ENCODE measurements at places on chromosomes 6 and 20.

DNA sequence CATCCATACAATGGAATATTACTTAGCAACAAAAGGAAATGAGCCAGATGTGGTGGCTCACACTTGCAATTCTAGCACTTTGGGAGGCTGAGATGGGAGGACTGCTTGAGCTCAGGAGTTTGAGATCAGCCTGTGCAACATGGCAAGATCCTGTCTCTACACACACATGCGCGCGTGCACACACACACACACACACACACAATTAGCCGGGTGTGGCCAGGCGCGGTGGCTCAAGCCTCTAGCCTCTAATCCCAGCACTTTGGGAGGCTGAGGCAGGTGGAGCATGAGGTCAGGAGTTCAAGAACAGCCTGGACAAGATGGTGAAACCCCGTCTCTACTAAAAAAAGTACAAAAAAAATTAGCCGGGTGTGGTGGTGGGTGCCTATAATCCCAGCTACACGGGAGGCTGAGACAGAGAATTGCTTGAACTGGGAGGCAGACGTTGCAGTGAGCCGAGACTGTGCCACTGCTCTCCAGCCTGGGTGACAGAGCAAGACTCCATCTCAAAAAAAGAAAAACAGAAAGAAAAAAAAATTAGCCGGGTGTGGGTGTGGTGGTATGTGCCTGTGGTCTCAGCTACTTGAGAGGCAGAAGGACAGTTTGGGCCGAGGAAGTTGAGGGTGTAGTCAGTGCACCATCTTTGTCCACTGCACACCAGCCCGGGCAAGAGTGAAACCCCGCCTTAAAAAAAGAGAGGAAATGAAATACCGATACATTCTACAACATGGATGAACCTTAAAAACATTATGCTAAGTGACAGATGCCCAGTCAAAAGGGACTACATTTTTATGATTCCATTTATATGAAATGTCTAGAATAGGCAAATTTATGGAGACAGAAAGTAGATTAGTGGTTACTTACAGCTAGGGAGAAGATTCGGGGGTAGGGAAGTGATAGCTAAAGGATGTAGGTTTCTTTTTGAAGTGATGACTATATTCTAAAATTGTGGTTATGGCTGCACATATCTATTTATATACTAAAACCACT, 52.5 kb downstream of the RBL1 start:
- DNase-seq: peak; percentile 16

- DNase-seq: no peak
Measured at GRCh38 chr20:6746901-6747609, 20.4 kb upstream of the BMP2 start.

GRCh38 chr6:108027594-108027993, 46.9 kb downstream of the OSTM1 start:
- DNase-seq: no peak

- DNase-seq: no peak
Measured at GRCh38 chr6:38775870-38776269, 60.8 kb downstream of the DNAH8 start.

GRCh38 chr20:44703183-44703925, 11.8 kb upstream of the CCN5 start:
- no peak for DNase-seq

DNA sequence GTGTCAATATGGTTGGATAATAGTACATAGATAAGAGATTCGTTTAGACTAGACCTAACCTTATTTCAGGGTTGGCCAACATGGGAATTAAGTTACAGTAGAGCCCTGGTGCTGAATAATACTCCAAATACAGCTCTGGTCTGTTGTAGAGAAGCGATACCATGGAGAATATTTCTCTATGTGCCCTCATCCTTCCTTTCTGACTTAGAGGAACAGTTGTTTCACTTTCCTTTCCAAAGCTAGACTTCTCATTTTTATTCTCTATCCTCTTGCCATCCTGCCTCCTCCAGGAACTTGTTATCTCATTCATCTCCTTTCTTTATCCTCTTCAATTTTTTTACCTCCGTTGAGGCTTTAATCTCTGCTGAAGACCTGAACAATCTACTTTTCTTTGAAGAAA, 68.9 kb downstream of the EDN1 start:
- no peak for DNase-seq

GRCh38 chr6:106783640-106784566, 154.5 kb downstream of the QRSL1 start:
- no peak for DNase-seq

- DNase-seq: no peak
Measured at GRCh38 chr6:52704060-52704459, 33.1 kb downstream of the TMEM14A start.

GRCh38 chr6:37812841-37813240, 6.7 kb upstream of the ZFAND3 start:
- peak; percentile 11 for DNase-seq

DNA sequence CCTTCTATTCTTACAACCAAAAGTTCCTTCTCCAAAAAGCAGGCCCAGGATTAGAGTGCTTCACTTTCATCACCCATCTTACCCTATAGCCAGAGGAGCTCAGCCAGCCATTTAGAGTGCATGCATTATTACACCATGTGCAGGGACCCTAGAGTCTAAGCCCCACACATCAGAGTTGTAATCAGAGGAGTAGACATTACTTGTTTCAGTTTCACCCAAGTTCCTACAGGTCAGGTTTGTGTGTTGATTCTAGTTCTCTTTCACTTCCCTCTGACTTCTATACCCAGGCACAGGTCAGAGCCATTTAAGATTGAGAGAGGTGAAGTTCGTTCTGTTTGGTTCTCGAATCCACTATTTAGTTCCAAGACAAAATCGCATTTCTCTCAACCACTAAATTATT, 16.3 kb upstream of the ARFGEF3 start:
- DNase-seq: no peak

GRCh38 chr6:125097186-125097585, 56.4 kb upstream of the TPD52L1 start:
- DNase-seq: no peak

- no peak for DNase-seq
Measured at GRCh38 chr6:108591040-108591816, 30.5 kb downstream of the FOXO3 start.

GRCh38 chr6:167495506-167496401, 170.9 kb downstream of the TTLL2 start:
- no peak for DNase-seq

DNA sequence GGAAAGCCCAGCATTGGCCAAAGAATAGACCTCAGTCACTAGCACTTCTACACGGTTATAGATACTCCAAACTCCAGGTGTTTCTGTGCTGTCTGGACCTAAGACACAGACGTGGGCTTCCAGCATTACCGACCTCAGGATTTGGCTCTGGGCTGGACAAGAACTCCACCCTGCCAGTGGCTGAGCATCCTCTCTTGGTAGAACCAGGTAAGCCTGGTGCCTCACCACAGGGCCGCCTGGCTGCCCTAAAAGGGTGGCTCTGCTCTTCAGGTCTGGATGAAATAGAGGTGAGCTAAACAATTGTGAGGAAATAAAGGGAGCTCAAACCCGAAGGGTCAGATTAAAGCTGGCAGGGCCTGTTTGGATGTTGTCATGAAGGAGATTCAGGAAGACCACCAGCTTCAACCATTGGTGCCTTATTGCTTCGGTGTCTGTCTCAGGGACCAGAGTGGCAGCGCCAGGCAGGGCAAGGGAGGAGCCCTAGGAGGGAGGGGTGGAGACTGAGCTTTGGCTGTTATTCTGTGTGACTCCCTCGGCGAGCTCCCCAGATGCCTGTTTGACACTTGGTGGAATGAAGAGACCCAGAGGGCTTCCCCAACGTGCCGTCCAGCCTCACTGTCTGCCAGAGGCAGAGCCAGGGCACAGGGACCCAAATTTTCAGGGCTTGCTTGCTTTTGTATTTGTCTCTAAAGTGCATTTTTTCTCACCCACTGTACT, 8.6 kb downstream of the SYNDIG1 start:
- DNase-seq: no peak

- peak; percentile 30 for DNase-seq
Measured at GRCh38 chr6:42294759-42295158, 77.1 kb upstream of the MRPS10 start.

DNA sequence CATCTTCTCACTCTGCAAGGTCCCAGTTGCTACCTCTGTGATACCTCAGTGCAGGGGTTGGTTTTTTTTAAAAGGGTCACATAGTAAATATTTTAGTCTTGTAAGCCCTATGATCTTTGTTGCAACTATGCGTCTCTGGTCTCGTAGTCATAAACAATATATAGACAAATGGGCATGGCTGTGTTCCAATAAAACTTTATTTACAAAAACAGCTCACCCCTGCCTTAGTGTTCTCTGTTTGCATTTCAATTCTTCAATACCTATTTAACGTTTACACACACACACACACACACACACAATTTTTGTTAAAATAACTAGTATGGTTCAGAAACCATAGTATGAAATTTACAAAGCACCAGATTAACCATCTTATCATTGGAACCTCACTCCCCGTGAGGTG, 216.8 kb downstream of the PREX1 start:
- no peak for DNase-seq

GRCh38 chr6:139539852-139540251, 165.4 kb upstream of the CITED2 start:
- no peak for DNase-seq

GRCh38 chr6:30935018-30935417, 3.0 kb upstream of the SFTA2 start:
- DNase-seq: no peak

DNA sequence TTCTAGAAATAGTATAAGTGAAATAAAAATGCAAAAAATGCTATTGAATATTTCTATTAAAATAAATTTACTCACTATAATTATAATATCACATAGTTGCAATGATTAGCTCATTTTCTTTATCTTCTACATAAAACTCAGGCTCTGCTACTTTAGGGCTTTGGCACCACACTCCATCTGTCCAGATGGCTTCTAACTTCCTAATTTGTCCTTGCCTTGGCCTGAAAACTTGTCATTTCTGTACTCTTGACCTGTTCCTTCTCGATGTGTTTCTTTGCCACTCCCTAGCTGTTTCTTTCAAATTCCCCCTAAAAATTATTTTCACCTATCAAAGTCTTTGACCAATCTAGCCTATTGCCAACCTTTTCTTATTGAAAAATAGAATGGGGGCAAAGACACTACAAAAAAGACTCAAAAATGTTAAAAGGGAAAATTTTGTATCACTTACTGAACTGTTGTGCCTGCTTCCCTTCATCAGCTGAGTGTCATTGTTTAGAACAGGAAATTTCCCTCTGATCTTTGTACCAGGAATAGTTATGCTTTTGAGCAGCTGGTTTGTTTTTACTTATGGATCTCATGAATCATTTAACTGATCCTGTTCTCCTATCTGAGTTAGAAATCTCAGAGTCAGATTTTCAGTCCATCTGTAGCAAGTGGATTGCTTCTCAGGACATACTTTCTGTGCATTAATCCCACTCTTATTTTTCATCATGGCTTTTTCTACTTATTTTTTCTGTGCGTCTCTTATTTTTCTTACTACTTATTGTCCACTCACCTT, 279.2 kb upstream of the CNR1 start:
- DNase-seq: no peak

- DNase-seq: no peak
Measured at GRCh38 chr6:108531332-108531731, 29.4 kb upstream of the FOXO3 start.

- DNase-seq: no peak
Measured at GRCh38 chr20:5171064-5171789, 44.4 kb downstream of the CDS2 start.

DNA sequence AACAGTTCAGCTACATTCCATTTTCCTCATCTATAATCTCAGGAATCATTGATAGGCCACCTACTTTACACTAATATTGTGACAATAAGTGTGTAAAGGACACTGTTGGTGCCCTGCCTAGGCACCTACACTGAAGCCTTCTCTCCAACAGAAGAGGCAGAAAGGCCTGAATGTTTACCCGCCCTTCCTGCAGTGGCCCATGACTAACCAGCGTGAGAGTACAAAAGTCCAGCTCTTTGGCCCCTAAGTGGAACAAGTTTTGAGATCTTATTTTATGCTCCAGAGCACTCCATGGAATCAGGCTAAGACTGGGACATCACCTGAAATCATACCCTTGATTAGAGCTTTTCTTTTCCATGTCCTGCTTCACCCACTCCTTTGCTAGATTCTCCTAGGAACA, 359.7 kb downstream of the ARHGAP18 start:
- no peak for DNase-seq

DNA sequence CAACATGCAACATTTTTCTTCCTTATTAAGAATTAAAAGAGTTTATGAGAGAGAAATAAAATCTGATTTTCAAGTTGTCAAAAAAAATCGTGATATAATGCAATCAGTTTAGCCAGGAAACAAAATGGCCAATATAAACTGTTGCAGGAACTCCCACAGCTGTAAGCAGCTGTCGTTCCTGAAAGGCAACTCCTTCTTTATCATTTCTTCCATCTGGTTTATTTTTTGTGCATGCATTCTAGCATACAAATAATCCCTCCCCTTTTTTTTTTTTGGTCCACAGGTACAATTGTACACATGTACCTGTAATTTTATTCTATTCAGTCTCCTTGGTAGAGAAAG, 19.7 kb downstream of the TRAF3IP2 start:
- no peak for DNase-seq

DNA sequence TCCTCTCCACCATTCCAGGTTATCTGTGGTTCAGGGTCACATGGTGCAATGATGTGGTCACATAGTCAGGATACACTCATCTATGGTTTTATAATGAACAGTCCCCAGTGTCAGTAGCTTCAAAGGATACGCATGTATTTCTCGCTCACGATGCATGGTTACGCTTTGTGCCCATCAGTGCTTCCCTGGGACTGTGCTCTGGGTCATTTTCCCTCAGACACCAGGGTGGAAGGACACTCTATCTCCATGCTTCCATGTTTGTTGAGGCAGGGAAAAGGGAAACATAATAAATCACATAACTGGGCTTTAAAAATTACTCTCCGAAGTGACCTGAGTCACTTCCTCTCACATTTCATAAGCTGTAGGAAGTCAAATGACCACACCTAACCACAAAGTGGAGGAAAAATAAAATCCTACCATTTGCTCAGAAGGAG, 394.8 kb upstream of the NOX3 start:
- DNase-seq: no peak

- DNase-seq: no peak
Measured at GRCh38 chr20:49705358-49705757, 8.3 kb downstream of the B4GALT5 start.

- no peak for DNase-seq
Measured at GRCh38 chr20:59469267-59470252, 134.8 kb upstream of the PHACTR3 start.

GRCh38 chr20:513429-513828, 30.2 kb downstream of the CSNK2A1 start:
- DNase-seq: no peak

DNA sequence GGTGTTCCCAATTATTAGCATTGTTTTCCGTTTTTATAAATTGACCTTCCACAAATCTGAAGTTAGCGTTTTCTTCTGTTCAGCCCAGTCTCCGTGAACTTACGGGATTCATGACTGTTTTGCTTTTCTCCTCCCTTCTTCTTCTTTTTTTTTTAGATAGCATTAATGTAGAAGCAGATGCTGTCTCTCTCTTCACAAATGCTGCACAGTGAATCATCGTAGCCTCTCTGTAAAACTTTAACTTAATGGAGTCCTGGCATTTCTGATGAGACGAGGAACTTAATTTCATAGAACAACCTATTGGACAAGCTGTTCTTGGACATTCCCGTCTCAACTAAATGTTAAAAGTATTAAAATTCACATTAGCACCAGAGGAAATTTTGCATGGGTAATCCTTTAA, 138.0 kb upstream of the EEF1E1 start:
- no peak for DNase-seq

- no peak for DNase-seq
Measured at GRCh38 chr6:106972500-106972899, 2.0 kb downstream of the CD24 start.

Measured in Kasumi-1 (cell line).